Foreskin keratinocyte (primary cell): ENCODE measurements at places on chromosomes 7 and 10.
A peak's percentile ranks its signal among the peaks of the same experiment; 100 is the strongest.

GRCh38 chr7:77309714-77310220 is 106.4 kb downstream of the GSAP start:
- DNase-seq: peak; percentile 76

DNA sequence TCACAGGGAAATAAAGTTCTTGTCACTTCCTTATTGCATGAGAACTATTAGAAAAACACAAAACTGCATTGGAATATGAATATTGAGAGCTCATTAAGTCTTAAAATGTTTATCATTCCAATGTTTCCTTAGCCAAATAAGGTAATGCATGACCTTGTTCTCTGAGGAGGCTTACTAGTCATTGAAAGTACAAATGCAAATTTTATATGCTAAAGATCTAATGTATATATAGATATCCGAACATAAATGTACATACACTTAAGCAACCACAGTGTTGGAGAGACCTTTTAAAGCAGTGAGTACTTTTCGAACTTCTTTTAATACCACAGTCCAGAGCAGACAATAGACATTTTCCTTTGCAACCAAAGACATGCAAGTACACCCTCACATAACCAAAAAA is 96.1 kb downstream of the RELN start:
- DNase-seq: no peak

DNA sequence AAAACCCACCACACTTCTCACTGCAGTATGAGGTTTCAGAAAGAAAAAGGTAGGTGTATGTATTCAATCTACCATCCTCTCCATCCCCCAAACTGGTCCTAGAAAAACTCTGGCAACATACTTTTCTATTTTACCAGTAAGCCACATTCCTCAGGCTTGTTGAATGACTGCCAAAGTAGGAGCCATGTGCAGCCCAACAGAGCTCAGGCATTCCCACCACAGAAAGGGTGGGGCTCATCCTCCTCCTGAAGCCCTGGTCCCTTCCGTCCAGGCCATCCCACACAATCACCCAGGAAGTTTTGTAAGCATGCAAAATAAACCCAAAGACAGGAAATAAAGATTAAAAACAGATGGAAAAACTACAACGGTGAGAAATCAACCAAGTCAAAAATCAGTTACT is 57.2 kb downstream of the MAD1L1 start:
- DNase-seq: peak; percentile 87

GRCh38 chr7:132053871-132054270 is 497.4 kb upstream of the PODXL start:
- DNase-seq: no peak

GRCh38 chr7:72394016-72394415 is 18.1 kb downstream of the CALN1 start:
- no peak for DNase-seq

DNA sequence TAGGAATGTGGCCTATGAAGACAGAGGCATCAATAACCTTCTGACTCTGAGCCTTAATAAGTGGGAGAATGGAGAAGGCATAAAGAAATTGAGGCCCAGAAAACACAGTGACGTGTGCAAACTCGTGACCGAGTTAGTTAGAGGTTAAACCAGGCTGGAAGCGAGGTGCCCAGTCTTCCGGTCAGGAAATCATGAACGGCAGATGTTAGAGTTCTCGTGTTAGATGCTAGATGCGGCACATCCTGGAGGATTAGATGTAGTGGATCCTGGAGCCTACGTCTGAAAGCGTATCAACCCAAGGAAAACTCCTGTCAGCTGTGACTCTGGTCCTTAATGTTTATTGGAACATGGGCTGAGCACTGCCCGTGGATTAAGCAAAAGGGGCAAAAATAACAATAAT is 275.9 kb downstream of the TCF7L2 start:
- DNase-seq: no peak

GRCh38 chr10:43421201-43421507 is 12.2 kb upstream of the HNRNPF start:
- DNase-seq: no peak

DNA sequence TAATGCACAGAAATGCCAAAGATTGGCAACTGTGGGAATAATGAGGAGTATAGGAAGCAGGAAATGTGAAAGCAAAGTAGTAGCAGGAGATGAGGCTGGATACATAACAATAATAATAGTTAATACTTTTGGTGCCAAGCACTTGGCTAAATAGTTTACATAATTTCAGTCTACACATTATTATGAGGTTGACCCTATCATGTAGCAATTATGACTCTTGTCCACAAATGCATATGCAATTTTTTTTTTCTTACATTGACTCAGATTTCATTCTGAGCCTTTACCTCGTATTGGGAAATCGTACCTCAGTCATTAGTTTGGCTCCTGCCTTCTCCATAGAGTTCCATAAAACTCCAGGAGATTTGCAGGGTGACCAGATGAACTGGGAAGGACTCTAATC is 219.9 kb downstream of the SUGCT start:
- no peak for DNase-seq

DNA sequence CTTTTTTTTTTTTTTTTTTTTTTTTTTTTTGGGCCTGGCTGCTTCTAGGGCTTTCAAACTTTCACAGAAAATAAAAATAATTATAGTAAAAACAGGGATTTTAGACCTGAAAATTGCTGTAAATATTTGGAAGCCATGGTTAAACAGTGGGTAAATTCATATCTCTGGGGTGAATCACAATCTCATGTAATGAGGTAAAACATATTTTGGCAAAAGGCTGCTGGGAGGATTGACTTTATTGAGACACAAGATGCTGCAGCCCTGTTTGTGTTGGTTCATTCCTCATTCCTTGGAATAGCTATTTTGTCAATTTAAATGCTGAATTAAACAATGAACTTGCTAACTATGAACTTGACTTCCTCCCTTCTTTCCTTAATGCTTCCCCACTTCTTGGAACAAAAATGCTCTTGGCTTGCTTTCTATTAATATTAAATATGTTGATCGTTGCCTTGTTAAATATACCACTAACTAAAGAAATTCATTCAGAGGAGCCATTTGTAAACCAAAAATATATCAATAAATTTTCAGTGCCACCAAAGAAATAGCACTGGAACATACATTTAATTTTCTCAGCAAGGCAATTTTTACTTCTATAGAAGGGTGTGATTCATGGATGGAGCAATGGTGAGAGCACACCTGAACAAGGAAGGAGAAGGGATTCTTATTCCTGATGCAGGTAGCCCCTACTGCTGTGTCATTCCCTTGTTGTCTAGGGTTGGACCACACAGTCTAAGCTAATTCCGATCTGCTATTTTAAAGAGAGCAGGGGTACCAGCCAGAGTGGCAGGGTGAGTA is 24.6 kb downstream of the AGK start:
- DNase-seq: no peak

DNA sequence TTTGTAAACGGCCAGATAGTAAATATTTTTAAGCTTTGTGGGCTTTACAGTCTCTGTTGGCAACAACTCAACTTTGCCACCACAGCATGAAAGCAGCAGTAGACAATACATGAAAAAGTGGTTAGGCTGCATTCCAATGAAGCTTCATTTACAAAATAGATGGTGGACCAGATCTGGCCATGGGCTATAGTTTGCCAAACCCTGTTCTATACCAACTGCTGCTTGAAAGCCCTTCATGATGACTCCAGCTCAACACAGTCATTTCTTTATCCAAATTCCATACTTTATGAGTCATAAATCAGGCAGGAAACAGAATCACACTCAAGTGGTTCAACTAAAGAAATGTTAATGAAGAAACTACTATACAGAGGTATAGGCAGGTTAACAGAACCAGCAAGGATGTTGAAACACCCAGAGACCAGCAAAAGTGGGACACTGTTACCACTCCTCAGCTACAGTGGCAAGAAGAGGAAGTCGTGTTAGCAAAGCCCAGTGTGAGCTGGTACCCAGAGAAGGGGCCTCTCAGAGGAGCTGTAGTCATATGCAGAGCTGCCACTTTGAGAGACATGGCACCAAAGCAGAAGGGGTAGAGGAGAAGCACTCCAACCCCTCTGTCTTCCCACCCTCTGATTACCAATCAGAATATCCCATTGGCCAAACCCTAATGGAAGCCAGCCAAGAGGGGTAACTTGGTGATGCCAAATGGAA is 72.5 kb downstream of the PRLHR start:
- peak; percentile 99 for DNase-seq

DNA sequence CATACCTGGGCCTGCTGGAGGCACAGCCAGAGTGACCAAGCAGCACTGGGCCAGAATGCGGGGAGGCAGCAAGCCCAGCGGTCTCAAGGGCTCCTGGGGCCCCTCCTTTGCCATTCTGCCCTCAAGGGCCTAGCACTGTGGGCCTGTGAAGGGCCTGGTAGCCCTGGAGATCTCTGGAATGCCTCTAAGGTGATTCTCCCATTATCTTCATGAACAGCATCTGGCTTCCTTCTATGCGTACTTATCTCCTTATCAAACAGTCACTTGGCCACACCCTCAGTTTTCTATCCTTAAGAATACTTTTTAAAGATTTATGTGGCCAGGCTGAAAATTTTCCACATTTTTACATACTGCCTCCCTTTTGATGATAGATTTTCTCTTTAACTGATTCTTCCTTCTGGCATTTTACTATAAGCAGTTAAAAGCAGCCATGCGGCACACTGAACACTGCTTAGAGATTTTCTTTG is 67.5 kb upstream of the CCNY start:
- no peak for DNase-seq

GRCh38 chr10:70898687-70899086 is 10.3 kb upstream of the PCBD1 start:
- peak; percentile 43 for DNase-seq

- no peak for DNase-seq
Observed at GRCh38 chr7:22627136-22627535, 99.9 kb upstream of the IL6 start.

GRCh38 chr7:36100226-36100625 is 52.8 kb upstream of the EEPD1 start:
- no peak for DNase-seq

DNA sequence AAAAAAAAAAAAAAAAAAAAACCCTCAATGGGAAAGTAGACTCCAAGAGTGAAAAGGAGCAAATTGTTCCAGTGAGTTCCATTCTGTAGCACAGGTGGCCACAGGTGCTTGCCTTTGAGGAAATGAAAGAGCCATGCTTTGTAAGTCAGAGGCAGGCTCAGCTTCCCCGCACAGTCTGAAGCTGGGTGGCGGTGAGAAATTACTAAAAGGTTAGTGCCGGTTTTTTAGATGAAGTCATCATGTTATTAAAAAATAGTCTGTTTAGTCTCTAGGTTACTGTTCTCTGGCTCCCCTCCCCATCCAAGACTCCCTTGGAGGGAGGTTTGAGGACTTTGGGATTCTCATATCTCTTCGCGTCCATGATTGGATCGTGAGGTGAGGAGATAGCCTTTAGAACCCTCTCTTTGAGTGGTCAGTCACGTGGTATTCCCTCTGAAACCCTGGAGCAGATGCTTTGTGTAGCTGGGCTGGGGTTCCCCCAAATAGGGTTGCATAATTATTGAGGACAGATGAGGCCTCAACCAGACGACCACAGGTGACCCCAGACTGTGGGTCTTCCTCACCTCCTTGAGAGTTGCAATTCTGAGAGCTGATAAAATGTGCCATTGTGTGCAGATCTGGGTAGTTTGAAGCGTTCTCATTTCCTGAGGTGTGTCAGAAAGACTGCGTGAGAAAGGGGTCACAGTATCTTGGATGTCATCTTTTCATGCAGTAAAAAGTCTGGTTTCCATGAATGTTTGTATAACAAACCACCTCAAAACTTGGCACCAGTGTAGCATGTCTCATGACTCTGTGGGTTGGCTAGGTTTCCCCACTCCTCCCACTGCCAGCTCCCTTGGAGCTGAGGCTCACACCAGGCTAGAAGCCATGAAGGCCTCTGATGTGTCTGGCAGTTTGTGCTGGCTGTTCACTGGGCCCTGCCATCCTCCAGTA is 27.1 kb downstream of the OGDH start:
- peak; percentile 44 for DNase-seq

- DNase-seq: peak; percentile 86
Observed at GRCh38 chr7:24378871-24379616, 95.1 kb downstream of the NPY start.

- peak; percentile 0 for DNase-seq
Observed at GRCh38 chr7:10022957-10023356, 950.7 kb upstream of the PHF14 start.

- DNase-seq: no peak
Observed at GRCh38 chr10:46541735-46542566, 14.5 kb downstream of the GPRIN2 start.

DNA sequence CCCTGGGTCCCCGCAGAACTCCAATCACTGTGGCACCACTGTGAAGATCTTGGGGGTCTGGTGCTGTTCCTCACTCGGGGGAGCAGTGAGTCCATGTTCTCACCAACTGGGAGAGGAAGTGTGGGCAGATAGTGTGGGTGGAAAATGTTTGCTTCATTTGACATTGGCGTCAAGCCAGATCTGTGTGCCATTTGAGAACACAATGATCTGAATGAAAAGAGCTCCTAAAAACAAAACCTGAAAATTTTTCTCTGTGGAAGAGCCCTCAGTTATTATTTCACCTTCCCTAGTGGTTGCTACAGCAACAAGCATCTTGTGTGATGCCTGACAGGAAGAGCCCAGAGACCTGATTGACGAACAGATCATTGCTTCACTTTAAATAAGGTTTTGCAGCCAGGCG is 125.6 kb downstream of the VIPR2 start:
- DNase-seq: no peak

GRCh38 chr7:151179946-151180345 is 7.1 kb downstream of the ASB10 start:
- no peak for DNase-seq

DNA sequence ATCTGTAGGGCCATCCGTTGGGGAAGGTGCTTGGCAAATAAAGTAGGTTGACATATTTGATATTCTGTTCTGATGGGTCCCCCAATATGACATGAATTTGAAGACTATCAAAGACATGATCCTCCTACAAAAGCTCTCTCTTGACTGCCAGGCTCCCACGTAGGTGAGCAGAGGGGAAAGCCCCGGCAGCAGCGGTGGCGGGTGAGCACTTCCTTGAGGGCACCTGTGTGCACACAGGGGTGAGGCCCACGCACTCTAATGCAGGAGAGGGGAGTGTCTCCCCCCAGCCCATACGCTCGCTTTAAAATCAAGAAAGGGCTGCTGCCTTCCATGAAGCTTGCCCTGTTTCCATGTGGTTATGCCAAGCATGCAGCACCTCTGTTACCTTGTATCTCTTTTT is 100.4 kb downstream of the TAX1BP1 start:
- no peak for DNase-seq

DNA sequence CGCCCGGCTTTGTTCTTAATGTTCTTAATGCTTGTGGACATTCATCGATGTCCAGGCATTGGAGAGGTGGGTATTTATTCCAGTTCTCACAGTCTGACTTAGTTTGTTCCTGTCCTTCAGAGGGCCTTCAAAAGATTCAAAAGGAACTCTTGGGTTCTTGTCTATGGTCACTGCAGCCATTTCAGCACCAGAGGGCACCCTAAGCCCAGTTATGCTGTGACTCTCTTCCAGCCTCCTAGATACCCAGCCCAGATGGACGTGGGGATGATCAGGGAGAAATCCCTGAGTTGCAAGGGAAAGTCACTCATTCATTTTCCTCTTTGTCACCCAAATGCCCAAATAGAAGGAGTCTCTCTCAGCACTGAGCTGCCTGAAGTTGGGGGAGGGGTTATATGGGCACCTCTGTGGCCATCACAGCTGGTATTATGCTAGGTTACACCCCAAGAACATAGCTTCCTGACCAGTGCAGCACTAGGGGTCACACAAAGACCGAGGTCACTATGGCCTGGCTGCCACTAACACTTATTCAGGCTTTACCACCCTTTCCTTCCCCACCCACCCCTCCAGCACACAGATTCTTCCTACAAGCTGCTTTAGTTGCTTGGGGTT is 26.5 kb upstream of the CCDC126 start:
- DNase-seq: peak; percentile 60

GRCh38 chr10:117126034-117126433 is 12.0 kb downstream of the VAX1 start:
- no peak for DNase-seq

- DNase-seq: peak; percentile 17
Observed at GRCh38 chr10:88525371-88526069, 57.6 kb downstream of the RNLS start.

- DNase-seq: no peak
Observed at GRCh38 chr7:2936301-2936700, 92.2 kb upstream of the GNA12 start.
